ENCODE measurements at places on chromosomes 1 and 21.

- no peak for DNase-seq
Measured at GRCh38 chr1:166705376-166706289, 133.6 kb upstream of the POGK start.

GRCh38 chr1:3731583-3732433 is 20.4 kb upstream of the CCDC27 start:
- no peak for DNase-seq

- no peak for DNase-seq
Measured at GRCh38 chr1:21762022-21762404, 20.9 kb downstream of the USP48 start.

DNA sequence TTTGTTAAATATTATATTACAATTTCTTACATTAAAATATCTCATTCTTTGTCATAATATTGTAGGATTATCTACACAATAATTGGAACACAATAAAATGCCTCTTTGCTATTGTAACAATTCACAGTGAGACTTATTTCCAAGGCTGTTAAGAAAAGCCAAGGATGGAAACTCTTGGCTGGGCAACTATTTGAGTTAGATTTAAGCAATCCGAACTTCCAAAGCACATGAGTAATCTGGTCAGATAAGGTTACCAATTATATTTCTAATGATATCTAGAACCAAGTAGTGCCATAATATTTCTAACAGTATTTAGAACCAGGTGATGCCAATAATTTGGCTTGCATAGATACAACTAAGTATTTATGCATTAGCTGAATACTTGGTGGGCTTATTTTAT is 154.7 kb upstream of the KCNK2 start:
- DNase-seq: no peak

DNA sequence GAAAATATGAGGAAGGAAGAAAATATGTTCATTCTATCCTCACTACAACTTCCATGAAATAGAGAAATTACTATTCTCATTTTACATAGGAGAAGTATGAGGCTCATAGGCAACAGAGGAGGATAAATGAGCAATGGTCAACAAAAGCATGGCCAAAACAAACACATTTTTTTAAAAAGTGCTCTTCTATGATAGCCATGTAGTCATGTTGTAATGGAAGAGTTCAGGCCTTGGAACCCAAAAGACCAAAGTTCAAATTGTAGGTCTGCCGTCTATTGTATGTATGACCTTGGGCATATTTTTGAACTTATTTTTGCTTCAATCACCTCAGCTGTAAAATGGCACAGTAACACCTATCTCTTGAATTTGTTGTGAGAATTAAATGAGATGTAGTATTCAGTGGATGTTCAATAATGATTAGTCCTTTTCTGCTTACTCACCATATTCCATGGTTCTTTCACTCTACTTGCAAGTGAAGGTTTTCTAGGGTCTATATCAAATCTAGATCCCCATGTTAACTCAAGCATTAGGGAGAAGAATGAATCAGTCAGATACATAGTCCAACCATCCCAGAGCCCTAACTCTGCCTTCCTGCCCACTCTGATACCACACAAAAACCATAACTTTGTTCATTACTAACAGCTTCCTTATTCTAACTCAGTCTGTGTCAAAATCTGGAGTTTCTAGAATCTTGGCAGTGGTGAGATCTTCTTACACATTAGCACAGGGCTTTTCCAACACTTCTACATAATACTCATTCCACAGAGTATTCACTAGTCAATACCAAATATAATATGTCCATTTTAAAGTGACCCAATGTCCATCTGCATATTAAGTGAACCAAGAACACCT is 353.2 kb downstream of the PLPP3 start:
- DNase-seq: no peak

DNA sequence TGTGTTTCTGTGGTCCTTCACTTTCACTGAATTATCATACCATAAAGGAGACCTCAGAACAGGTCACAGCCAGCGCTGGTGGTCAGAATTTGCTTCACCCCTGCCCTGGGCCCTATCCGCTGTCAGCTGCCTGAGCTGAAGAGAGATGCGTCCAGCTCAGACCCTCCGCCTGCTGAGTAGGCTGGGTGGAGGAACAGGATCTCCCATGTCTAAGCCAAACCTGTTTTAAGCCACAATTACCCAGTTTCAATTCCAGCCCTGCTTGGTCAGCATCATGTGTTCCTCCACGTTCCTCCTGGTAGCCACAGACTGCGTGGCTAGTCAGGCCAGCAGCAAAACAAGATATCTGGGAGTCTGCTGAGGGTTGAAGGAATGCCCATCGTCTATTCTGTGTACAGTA is 13.5 kb upstream of the BGLAP start:
- no peak for DNase-seq

DNA sequence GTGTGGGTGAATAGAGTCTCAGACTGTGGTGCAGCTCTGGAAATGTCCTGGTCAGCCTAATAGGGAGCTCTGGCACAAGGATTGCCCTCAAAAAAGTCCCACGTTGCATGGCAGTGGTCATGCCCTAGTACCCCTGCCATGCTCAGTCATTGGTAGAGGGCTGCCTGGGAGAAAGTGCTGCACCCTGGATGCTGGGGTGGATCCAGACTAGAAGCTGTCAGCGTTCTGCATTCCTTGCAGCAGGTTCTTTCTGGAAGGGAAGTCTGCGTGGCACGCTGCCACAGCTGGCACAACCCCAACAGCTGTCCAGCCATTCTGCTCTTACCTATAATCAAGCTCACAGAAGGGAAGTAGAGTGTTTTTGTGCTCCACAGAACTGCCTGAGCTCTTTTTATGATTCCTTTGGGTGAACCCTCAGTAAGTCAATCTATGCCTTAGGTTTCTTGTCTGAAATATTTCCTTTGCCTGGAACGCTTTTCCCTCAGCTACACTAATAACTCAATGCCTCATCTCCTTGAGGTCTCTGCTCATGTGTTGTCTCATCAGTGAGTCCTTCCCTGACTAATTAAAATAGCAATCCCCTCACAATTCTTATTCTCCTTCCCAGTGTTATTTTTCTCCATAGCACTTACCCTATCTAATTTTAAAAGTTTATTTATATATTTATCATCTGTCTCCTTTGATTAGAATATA is 61.5 kb upstream of the JAK1 start:
- DNase-seq: no peak

DNA sequence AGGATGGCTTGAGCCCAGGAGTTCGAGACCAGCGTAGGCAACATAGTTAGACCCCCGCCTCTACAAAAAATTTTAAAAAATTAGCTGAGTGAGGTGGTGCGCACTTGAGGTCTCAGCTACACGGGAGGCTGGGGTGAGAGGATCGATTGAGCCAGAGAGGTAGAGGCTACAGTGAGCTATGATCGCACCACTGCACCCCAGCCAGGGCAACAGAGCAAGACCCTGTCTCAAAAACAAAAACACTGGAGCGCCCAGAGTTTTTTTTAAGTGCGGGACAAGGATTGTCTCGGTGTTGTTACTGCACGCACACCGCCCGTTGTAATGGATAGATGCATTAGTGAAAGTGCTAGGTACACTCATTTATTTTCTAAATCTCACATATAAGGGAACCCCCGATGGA is 37.1 kb downstream of the PIK3CD start:
- DNase-seq: no peak

DNA sequence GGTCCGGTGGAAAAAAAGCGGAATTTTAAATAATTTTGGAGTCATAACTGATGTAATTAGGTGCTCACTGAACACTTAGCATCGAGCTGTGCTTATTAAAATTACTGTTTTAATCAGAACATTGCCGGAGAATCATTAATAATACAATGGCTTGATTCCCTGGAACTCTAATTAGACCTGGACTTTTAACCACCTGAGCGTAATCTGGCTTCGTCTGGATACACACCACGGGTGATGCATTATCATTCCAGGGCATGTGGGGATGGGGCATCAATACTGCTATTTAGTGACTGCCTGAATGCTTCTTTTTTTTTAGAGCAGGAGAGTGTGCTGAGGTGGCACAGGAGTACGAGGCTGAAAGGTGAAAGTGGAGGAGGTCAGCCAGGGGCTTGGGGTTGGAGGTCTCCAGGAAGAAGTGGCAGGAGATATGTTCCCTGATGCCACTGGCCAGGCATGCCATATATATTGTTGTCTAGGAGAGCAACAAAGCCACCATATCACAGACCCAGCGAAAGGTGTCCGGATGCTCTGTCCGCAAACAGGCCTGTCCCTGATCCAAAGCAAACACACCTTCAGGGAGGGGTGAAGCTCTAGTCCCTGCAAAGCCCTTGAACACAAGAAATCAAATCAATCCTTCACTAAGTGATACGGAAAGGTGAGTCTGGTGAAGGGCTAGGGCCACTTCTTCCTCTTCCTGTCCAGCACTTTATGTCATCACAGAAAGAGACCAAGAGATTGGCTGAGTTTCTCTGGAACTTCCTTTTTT is 125.2 kb downstream of the PLXNA2 start:
- no peak for DNase-seq

DNA sequence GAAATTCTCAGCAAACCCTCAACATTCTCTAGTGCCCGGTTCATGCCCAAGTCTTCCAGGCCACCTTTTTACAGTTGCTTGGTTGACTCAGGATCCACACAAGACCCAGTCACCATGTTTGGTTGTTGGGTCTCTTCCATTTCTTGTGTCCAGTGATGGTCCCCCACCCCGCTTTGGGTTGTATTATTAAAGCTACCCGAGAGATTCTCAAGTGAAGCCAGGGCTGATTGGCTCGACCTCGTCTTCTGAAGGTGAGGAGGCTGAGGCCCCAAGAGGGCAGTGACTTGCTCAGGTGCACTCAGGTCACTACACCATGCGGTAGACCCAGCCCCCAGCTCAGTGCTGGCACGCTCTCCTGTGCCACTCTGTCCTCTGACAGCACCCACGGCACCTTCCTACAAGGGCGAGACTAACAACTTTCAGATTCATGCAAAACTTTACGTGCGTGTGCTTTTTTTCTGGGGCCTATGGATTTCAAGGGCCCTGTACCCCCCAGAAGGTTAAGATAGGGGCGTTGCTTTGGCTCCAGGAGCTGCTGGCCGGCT is 50.3 kb downstream of the CAPN9 start:
- DNase-seq: no peak

- DNase-seq: no peak
Measured at GRCh38 chr1:172775606-172776005, 116.7 kb downstream of the FASLG start.

GRCh38 chr1:162390396-162391185 is 9.1 kb downstream of the C1orf226 start:
- DNase-seq: no peak

GRCh38 chr1:186983327-186983726 is 154.6 kb downstream of the PLA2G4A start:
- no peak for DNase-seq

- peak; percentile 32 for DNase-seq
Measured at GRCh38 chr1:7902478-7903085, 38.1 kb downstream of the TNFRSF9 start.

- no peak for DNase-seq
Measured at GRCh38 chr1:215890438-215890837, 323.3 kb downstream of the KCTD3 start.

Measured in stimulated activated CD4-positive, alpha-beta T cell treated with anti-CD3 and anti-CD28 coated beads, Interleukin-1b, Interleukin-23, amount 100 ng/mL, for 4 hours (primary cell).